GM23248 (cell line): ENCODE measurements at places on chromosomes 12 and 14. TPM values are rescaled to one million over a fixed set of nuclear protein-coding genes. Genes with fewer than 3 reads are reported as not detected.

The SLC7A8 gene
- 2.7 and 6.7 TPM in 2 replicates for total RNA-seq

The LGALS3 gene
- 297 and 363 TPM in 2 replicates for total RNA-seq

The NAV3 gene
- 49.8 and 69.9 TPM in 2 replicates for total RNA-seq

The PKP2 gene
- 0.13 and 0.22 TPM in 2 replicates for total RNA-seq
